Fibroblast of skin of abdomen (primary cell): ENCODE measurements at places on chromosomes 5 and 9.

GRCh38 chr9:109986521-109986991 is 206.6 kb downstream of the PALM2AKAP2 start:
- DNase-seq: peak; percentile 97

DNA sequence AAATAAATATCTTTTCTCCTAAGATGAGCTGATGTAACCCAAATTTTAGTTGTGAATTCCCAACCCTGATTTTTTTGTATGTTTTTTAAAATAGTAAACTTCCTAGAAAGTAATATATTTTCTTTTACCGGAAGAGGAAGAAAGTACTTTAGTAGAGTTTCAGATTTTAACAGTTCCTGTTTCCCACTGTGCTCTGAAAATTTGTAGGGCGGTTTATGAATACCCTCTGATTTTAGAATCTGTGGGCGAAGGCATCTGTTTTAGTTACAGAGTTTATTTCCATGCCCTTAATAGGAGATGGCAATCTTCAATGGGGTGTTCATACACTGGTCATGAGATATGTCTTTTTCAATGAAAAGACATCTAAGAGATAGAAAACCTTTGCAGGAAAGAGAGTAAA is 3.7 kb upstream of the HOMER1 start:
- no peak for DNase-seq

DNA sequence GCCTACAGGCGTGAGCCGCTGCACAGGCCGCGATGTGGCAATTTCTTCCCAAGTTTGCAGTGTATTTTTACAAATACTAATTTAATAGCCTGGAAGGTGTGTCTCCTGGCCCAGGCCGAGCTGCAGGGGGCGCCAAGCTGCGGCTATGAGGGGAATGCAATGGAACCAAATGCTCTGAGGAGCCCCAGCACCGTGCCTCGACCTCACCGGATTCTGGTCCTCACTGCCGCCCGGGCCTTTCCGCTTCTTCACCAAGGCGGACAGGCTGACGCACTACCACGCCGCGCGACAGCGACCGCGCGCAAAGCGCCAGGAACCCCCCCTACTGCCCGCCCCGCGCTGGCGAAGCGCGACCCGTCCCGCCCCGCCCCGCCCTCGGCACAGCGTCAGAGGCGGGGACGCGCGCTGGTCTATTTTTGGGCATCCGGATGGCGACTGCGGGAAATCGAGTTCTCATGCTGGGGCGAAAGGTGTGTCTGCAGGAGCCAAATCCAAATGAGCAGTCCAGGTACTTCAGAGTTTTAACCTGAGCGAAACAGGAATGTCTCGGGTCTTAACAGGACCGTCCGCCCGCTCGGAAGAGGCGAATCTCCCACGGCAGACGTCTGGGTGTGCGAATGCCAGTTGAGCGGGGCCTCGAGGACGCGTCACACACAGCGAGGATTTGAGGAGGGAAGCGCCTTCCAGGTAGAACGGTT is 31.7 kb upstream of the PRXL2C start:
- peak; percentile 77 for DNase-seq

DNA sequence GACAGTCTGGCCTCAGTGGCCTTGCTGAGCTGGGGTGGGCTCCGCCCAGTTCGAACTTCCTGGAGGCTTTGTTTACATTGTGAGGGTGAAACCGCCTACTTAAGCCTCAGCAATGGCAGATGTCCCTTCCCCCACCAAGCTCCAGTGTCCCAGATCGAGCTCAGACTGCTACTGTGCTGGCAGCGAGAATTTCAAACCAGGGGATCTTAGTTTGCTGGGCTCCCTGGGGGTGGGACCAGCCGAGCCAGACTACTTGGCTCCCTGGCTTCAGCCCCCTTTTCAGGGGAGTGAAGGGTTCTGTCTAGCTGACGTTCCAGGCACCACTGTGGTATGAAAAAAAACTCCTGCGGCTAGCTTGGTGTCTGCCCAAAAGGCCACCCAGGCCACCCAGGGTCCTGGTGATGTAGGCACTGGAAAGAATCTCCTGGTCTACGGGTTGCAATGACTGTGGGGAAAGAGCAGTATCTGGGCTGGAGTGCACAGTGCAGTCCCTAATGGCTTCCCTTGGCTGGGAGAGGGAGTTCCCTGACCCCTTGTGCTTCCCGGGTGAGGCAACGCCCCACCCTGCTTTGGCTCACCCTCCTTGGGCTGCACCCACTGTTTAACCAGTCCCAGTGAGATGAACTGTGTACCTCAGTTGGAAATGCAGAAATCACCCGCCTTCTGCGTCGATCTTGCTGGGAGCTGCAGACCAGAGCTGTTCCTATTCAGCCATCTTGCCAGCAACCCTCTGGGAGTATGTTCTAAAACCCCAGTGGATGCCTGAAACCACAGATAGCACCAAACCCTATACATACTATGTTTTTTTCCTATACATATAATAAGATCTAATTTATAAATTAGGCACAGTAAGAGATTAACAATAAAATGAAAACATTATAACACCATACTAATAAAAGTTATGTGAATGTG is 95.5 kb downstream of the TMEM161B start:
- DNase-seq: no peak

GRCh38 chr9:132878695-132879456 is at the start of gene SPACA9:
Gene SPACA9 (plus strand): TSS chr9:132878898. CDS start chr9:132883948, 5,050 bp downstream.
- DNase-seq: peak; percentile 46

DNA sequence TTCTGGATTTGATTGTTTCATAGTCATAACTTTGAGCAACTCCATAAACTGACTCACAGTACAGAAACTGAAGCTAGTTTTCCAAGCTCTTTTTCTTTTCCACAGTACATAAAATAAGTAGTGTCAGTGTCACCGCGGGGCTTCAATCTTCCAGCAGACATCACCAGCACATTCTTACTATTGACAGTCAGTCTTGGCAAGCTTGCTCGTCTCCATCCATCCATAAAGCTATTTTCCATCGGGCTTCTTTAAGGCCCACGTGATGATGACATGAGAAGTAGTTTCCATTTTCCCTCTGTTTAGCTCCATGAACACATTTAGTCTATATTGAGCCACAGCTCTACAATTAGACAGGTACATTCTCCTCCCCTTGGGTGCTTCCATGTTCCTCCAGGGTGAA is 443.4 kb downstream of the KDM4C start:
- DNase-seq: no peak

DNA sequence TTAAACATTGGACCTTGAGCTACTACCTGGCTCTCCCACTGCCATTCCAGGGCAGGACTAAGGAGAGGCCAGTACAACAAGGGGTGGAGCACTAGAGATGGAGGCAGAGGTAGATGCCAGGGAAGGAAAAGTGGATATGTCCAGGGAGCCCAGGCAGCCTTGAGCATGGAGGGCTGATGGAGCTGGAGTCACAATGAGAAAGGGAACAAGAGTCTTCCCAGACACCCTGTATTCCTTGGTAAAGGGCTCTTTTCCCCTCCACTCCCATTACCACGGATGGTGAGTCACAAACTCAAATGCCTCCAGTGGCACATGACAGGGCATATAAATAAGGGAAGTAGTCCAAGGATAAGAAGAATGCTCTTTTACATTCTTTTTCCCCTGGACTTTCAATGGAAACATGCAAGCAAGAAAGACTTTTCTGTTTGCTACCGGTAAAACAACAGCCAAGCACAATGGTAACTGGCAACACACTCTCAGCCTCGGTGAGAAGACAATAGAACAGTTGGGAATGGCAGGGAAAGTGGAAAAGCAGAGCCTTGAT is 16.7 kb downstream of the ERAP1 start:
- peak; percentile 54 for DNase-seq

DNA sequence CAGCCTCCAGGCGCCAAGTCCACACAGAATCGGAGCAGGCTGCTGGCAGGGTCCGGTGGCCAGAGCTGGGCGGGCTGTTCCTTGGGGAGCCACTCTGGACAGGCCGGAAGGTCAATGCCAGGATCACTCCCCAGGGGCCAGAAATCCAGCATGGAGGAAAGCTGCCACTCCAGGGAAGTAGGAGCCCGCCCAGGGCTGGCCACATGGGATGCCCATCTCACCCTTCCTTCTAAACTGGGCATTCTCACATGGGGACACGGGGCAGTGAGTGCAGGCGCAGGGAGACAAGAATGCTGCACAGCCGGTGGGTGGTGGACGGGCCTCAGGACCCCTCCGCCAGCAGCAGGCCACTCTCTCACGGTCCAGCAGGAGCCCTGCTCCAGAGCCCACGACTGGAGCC is 58.2 kb downstream of the ADAMTS2 start:
- no peak for DNase-seq

DNA sequence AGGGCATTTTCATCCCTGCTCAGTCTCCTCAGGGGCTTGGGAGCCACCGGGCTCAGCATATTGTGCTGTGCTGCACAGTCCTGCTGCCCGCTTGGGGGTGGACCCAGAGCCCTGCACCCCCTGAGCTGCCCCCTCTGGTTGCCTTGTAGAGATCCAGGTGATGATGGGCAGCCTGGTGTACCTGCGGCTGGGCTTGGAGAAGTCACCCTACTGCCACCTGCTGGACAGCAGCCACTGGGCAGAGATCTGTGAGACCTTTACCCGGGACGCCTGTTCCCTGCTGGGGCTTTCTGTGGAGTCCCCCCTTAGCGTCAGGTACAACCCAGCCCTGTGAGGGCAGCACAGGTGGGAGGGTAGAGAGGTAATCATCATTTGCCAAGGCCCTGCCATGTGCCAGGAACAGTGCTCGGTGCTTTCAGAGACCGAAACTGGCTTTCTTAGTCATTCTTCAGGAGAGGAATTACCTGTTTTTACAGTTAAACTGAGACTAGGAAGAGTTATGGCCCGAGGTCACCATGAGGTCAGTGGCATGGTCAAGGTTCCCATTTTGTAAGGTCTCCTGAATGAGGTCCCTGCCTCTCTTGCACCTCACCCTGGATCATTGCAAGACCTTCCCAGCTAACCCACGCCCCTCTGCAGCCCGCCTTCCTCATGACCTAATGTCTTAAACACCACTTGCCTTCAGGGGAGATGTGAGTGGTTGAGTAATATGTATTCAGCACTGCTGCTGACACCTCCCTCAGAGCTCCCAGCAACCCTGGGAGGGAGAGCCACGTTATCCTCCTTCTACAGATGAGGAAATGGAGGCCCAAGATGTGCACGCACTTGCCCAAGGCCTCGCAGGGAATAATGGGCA is 7.5 kb downstream of the NHP2 start:
- peak; percentile 26 for DNase-seq

GRCh38 chr9:21502586-21502985 is 20.5 kb upstream of the IFNE start:
- DNase-seq: no peak

GRCh38 chr5:95417971-95418370 is 26.8 kb downstream of the FAM81B start:
- no peak for DNase-seq

- no peak for DNase-seq
These were observed 35.5 kb downstream of the CACNA1B start for GRCh38 chr9:137913132-137913531.

- no peak for DNase-seq
These were observed 99.0 kb downstream of the OLFM1 start for GRCh38 chr9:135186248-135187164.

DNA sequence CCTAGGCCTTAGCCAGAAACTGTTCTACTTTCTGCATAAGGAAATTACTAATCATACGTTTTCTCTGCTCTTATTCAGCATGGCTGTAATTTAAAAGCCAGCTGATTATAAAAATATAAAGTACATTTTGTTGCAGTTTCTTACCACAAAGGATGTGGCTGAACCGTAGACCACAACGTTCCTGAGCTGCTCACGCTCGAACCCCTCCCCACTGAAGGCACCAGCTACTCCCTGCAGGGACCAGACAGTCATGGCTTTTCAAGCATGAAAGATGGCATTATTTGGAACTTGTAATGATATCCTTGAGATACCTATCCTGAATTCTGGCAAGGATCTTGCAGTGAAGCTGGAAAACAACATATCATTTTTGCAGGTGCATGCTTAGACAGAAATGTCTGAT is 91.8 kb upstream of the DMRT1 start:
- DNase-seq: peak; percentile 43

- DNase-seq: peak; percentile 47
These were observed 11.8 kb downstream of the DEPDC1B start for GRCh38 chr5:60687927-60688720.

DNA sequence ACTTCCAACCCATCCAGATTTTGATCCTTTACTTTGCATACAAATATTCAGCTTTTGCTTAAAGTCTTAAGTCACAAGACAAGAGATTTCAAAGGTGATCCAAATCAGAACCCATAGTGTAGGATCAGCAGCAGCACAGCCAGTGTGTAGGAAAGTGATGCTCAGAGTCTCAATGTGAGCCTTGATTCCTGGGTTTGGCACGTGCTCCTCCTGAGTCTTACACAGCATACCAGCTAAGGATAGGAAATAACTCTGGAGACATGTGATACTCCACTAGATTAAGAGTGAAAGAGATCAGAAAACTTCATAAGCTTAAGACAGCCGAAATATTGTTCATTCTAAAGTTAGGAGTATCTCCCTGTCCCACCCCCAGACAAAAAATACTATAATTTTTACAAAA is 344.9 kb downstream of the SEMA5A start:
- DNase-seq: no peak

GRCh38 chr5:89396278-89396954 is 513.4 kb upstream of the MEF2C start:
- DNase-seq: peak; percentile 43

DNA sequence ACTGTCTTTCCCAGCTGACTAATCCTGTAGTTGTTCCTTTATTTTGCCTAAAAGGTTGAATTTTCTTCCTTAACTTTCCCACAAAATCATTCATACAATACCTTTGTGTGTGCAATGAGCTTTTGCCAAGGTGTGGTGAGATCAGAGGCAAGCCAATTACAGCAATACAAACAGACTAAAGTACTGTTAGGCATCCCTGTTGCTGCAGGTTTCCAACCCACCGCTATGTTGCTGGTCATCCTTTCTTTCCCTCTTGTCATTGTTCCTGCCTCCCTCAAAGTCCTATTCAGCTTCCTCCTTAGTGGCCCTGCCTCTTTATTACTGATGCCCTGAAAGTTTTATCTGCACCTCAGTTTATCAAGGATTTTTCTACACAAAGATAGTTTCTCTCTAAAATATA is 22.1 kb downstream of the ITGA2 start:
- DNase-seq: no peak

DNA sequence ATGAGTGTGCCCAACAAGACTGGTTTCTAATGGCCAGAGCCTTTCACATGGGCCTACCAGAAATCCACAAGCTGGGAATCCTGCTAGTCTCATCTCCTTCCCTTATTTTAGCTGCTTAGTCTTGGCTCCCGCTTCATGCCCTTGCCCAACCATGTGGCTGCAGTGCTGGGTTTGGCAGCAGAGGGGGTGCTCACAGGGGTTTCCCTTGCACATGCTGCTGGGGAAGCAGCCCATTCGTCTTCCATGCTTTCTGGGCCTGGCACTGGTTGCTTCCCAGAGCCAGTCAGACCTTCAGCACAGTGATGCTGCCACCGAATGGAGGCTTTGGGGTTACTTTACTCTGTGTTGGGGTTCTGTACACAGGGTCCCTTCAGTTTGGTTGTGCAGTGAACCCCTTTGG is 26.3 kb downstream of the SLC46A2 start:
- no peak for DNase-seq

DNA sequence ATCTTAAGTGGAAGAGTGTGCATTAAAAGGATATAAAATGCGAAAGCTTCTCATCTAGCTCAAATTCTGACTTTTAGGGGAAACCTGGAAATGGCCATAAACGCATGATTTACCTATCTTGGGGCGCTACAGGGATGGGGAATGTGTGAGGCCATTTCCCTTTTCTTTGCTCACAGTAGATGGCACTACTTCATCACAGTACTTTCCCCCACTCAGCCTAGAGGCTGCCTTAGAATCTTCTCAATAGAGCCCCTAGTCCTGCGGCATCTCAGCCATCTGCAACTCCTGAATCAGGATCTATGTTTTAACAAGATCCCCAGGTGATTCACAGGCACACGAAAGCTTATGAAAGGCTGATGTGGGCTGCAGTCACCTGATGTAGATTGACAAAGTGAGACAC is 110.8 kb downstream of the LHFPL2 start:
- peak; percentile 65 for DNase-seq

- DNase-seq: no peak
These were observed 32.1 kb upstream of the POMT1 start for GRCh38 chr9:131470581-131470991.

- DNase-seq: no peak
These were observed 16.6 kb downstream of the TUT7 start for GRCh38 chr9:86337469-86338108.
